Occipital lobe (tissue), 3 donors: ENCODE measurements at places on chromosomes 7 and 10.

DNA sequence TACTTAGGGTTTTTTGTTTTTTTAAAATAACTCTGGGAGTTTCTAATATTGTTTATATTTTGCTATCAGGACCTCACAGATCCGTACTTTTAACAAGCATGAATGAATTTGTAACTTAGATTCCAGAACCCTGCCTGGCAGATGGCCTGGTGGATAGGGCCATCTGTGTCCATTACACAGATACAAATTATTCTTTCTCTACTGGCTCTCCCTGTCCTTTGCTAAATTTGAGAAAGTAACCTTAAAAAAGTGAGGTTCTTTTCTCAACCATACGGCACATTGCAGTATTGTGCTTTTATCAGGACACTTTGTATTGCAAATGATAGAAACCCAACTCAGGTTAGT is 26.6 kb downstream of the LCOR start:
- DNase-seq = no peak

DNA sequence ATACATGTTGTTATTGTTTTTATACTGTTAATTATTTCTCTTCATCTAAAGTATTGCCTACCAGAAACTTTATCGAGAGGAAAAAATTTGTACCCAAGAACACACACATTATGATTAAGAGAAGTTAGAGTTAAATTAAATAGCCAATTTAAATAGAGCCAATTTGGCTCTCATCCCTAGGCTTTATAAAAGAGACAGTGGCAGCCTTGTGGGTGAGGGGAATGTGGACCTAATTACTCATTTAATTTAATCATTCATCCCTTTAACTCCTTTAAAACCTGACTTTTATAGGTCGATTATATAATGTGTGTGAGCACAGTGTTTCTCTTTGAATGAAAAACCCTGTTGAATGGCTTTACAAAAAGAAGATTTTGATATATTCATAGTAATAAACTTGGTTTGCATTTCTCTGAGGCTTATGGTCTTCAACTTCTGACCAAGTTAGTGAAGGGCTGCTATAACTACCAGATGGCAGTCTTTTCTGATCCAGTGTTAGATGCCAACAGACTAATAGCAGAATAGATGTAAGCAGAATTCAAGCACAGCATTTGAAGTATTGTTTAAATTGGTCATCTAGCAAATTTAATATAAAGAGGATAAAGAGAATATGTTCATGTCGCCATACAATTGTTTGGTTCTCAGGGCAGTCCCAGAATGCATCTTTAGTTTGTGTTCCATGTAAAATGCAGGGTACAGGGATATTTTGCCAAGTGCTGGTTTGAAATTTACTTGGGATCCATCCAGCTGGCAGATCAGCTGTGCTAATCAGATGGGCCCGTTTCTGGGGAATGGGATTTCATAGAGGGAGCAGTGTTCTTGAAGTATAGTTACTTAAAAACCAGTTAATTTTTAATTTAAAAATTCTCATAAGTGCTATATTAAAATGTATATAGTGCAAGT is 25.3 kb downstream of the ADD3 start:
- peak; percentile 7 for DNase-seq

- no peak for DNase-seq
Observed at GRCh38 chr10:130021383-130021950, 57.4 kb upstream of the EBF3 start.

- no peak for DNase-seq
Observed at GRCh38 chr7:44284881-44285541, 40.4 kb downstream of the CAMK2B start.

DNA sequence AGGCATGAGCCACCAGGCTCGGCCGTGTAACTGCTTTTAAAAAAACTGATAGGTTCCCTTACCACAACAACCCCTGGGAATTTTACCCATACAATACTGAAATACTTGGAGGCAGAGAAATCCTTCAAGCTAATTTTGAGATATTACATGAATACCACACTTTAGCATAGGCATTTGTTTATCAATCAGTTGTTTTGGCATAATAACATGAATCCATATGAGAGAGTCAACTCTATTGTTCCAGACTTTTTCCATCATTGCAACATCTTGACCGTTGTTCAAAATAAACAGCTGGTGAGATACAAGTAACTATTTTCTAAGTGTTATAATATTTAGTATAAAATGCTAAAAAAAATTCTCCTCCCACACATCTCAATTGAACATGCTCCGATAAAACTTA is 36.8 kb downstream of the LAMB4 start:
- no peak for DNase-seq

DNA sequence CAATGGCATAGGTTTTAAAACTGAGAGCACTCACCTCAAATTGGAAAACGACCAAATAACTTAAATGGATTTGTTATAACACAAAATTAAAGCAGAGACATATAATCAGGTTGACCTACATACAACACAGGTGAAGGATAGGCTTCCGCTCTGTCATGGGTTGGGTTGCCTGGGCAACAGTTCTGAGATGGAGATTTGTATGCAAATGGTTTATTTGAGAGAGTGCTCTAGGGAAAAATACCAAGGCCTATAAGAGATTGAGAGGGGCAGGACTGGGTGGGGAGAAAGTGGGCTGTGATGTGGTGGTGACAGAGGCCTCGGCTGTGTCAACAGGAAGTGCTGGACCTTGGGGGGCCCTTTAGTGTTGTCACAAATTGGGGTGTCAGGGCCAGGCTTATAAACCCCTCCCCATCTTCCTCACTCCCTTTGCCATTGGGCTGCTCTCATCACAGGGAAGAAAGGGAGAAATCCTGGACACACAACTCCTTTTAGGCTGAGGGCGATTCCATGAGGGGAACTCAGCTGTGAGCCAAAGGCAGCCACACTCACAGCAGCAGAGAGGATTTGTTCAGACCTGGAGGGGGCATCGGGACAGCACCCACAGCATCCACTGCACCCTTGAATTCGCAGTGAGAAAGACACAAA is 105.4 kb upstream of the LYZL1 start:
- DNase-seq = no peak

- DNase-seq = peak; percentile 28
Observed at GRCh38 chr7:2688409-2689342, 674 bp downstream of the AMZ1 start.

- DNase-seq = no peak
Observed at GRCh38 chr10:106955133-106955532, 209.4 kb downstream of the SORCS1 start.

DNA sequence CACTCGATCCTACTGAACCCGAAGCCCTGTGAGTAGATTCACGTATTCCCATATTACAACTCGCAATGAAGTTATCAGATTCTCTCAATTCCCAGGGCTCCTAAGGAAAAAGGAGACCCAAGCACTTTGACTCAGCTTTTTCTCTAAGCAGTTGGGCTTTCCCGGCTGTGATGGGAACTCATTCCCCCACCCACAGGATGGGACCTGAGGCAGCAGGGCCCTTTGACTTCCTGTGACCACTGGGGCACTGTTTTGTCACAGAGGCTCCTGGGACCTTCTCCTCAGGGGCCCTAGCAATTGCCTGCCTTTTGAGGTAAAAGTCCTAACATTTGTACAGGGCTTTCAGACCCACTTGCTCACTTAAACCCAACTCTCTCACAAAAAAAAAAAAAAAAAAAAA is 122.8 kb upstream of the PDLIM1 start:
- DNase-seq = no peak

DNA sequence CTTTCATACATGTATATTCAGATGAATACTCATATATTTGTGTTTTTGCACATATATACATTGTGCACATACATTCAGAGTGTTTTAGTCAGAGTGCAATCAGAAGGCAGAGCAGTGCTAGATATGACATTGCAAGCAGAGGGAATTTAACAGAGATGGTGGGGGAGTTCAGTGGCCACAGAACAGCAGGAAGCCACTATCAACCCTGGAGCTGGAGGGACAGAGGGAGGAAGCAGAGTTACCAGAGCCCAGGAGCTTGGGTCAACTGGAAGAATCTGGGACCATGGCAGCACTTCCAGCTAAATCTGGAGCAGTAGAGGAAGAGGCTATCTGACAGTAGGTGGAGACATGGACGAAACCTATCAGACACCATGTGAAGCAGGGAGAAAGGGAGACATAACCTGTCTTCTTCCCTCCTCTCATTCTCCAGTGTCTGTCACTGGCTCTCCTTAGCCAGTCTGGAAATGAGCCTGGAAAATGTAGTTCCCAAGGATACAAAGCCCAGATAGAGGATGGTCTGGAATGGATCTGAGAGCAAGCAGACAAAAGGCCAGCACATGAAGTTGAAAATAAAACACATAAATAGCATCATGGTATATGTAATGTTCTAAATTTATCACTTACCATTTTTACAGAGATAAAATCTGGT is 33.6 kb upstream of the HERPUD2 start:
- no peak for DNase-seq

GRCh38 chr10:96646301-96646700 is 59.5 kb upstream of the TM9SF3 start:
- DNase-seq = no peak

DNA sequence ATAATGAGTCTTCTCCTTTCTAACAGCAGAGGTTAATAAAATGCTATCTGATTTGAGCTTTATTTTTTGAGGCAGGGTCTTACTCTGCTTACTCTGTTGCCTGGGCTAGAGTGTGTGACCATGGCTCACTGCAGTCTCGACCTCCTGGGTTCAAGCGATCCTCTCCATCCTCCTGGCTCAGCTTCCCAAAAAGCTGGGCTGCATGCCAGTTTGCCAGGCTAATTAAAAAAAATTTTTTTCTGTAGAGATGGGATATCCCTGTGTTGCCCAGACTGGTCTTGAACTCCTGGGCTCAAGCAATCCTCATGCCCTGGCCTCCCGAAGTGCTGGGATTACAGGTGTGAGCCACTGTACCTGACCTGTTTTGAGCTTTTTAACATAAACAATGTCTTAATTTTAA is 56.7 kb downstream of the SCD start:
- DNase-seq = no peak

GRCh38 chr7:144384555-144385245 is 18.8 kb downstream of the NOBOX start:
- DNase-seq = no peak

DNA sequence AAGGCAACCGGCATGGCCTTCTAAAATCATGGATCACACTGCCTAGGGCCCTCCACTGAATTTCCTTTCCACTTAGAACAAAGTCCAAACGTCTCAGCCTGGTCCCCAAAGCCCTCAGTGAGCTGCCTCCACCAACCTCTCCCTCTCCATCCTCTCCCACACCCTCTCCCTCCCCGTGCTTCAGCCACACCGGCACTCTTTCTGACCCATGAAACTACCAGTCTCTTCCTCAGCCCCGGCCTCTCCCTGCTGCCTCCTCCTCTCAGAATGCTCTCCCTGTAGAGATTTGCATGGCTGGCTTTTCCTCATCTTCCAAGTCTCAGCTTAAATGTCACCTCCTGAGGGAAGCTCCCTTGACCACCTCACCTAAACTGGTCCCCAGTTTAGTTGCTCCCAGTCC is 219.0 kb upstream of the ZMIZ1 start:
- DNase-seq = no peak

DNA sequence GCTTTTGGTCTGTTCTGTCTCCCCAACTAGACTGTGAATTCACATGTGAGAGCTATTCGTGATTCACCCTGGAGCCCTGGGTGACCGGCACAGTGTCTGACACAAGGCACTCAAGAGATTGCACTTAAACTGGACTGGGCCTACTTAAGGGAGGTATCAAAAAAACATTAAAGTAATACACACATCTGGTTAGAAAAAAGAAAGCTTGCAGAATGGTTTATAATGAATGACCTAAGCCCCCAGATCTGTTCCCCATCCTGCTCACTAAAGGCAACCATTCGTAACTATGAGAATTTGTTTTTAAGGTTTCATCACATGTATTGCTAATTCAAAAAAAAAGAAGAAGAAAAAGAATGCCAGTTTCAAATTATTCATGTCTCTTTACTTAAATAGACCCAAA is 74.5 kb downstream of the DGKI start:
- no peak for DNase-seq

DNA sequence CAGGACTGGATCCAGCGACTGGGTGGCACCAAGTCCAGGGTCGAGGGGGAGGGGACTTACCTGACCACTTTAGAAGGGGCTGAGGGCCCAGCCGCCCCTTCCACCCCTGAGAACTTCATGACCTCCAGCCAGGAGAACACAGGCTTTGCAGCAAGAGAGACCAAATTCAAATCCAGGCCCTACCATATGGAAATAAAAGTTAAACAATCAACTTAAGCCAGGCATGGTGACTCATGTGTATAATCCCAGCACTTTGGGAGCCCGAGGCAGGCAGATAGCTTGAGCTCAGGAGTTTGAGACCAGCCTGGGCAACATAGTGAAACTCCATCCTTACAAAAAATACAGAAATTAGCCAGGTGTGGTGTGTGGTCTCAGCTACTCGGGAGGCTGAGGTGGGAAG is 61.9 kb downstream of the COL13A1 start:
- no peak for DNase-seq

DNA sequence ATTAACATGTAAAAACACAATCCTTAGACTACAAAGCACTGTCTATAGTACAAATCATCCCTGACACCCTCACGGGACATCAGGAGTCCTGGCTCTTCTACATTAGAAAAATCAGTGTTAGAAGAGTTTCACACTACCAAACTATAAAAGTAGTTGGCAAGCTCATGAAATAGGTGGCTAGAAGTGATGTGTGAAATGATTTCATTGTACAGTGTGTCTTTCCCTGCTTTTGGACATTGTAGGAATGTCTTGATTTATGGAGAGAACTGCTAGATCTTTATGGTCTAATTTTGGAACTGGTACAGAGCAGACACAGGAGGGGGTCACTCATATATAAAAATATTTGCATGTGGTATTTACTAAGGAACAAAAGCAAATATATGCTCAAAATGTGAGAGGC is 33.2 kb downstream of the SEMA3A start:
- DNase-seq = no peak

DNA sequence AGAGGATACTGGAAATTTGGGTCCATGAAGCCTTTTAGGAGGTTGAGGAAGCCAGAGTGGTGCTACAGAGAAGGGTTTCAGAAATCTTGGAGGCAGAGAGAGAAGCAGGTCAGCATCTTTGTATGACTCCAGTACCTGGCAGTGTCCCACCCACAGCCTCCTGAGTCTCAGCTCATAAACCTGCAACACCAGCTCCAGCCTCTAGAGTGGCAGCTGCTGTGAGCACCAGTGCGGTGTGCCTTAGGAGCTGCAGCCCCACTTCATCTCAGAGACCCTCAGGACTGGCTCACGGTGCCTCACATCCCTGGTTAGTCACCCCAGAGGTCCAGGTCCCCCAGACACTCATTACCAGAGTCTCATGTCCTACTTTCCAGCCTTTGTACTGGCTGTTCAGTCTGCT is 84.8 kb upstream of the PRKAR2B start:
- DNase-seq = no peak
